Activated CD4-positive, alpha-beta T cell treated with anti-CD3 and anti-CD28 coated beads, Interleukin-10, Interleukin-2, amounts not matched to agents 100 ng/mL and 50 ng/mL, durations not matched to agents 16 hours and 8 hours (primary cell): ENCODE measurements at places on chromosomes 5 and 9.

DNA sequence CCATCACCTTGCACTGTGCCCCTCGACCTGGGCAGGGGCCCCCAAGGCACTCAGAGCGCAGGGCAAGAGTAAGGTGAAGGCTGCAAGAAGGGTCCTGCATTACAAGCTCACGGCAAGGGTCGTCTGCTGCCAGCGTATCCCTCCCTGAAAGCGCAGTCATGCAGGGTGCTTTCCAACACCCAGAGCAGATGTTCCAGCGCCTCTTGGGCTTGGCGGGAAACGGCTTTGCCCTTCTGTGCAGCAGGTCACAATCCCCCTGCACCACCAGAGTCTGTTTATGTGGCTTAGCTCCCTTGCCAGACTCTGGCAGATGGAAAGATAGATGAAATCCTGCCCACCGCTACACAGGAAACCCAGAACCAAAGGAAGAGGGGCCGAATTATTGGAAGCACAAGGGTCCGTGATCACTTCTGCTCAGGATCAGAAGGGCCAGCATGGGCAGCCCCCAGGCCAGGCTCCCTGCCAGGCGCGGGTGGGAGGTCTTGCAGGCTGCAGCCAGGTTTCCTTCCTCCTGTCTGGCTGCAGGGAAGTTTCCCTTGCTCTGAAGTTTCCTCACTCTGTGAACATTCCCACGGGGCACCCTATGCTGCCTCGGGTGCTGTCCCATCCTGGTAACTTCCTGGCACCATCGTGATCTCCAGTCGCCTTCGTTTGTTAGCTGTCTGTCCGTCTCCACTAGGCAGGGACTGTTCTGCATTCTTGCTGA is 132.2 kb downstream of the ZNF354C start:
- DNase-seq, result no peak

GRCh38 chr5:107556575-107556974 is 114.2 kb downstream of the EFNA5 start:
- no peak for DNase-seq

- DNase-seq, result no peak
These were observed 49.3 kb downstream of the PDCD1LG2 start for GRCh38 chr9:5559659-5560058.

DNA sequence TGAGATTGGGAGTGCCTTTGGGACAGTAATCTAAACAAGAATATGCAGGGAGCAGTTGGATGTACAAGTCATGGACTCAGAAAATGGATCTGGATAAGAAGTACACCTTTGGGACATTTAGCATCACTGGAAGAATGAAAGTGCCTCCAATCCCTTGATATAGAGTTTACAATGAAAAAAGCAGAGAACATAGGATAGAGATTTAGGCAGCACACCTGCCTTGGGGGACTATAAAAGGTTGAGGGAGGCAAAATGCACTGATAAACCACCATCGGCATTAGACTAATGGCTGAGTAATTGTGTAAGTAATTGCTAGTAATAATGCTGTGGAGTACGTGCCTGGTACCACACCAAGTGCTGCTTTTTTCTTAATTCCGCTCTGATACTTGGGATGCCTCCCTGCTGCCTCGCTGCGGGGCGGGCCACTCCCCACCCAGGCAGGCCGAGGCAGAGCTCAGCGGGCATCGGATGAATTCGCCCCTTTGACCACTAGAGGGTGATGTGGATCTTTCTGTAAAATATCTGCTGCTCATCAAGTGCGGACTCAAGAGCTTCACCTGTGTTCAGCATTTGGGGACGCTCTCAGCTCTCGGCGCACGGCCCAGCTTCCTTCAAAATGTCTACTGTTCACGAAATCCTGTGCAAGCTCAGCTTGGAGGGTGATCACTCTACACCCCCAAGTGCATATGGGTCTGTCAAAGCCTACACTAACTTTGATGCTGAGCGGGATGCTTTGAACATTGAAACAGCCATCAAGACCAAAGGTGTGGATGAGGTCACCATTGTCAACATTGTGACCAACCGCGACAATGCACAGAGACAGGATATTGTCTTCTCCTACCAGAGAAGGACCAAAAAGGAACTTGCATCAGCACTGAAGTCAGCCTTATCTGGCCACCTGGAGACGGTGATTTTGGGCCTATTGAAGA is 99.9 kb downstream of the ANKRD18B start:
- peak; percentile 81 for DNase-seq

DNA sequence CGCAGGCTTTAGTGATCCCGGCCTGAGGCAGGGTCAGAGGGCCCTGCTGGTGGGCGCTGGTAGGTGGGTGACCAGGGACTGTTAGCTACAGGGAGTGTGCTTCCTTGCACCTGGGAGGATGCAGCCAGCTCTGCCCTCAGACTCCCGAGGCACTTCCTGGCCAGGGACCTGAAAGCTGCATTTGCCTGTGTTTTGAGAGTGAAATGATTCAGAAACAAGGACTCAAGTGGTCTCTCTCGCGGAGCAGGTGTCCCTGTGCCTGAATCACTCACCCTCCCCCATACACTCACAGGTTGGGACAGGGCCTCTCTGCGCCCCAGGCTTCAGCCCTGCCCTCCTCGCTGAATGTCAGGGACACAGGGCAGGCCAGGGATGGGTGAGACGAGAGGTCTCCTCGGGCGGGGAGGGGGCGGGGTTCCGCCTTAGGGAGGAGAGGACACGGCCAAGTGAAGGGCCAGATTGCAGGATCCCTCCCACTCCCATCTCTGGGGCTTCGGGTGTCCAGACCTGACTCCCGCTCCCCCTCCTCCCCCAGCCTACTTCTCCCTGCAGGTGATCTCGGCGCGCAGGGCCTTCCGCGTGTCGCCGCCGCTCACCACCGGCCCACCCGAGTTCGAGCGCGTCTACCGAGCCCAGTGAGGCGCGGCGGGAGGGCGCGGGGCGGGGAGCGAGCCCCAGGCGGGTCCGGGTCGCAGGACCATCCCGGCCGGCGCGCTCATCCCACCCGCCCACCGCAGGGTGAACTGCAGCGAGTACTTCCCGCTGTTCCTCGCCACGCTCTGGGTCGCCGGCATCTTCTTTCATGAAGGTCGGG is 1.5 kb downstream of the LTC4S start:
- no peak for DNase-seq

DNA sequence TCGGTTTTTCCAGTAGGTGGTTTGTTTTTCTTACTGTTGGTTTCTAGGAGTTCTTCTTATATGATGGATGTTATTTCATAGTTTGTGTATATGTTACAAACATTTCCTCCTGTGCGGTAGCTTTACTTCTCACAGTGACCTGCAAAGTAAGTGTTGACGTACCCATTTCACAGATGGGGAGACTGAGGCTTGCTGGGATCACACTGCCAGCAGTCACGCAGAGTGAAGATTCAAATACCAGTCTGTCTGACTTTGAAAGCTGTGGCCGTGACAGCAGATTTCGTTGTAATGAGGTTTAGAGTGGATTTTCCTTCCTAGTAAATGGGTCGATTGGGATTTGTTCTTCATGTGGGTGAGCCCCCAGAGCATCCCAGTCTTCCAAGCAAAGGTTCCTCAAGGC is 13.0 kb downstream of the DBH start:
- no peak for DNase-seq

DNA sequence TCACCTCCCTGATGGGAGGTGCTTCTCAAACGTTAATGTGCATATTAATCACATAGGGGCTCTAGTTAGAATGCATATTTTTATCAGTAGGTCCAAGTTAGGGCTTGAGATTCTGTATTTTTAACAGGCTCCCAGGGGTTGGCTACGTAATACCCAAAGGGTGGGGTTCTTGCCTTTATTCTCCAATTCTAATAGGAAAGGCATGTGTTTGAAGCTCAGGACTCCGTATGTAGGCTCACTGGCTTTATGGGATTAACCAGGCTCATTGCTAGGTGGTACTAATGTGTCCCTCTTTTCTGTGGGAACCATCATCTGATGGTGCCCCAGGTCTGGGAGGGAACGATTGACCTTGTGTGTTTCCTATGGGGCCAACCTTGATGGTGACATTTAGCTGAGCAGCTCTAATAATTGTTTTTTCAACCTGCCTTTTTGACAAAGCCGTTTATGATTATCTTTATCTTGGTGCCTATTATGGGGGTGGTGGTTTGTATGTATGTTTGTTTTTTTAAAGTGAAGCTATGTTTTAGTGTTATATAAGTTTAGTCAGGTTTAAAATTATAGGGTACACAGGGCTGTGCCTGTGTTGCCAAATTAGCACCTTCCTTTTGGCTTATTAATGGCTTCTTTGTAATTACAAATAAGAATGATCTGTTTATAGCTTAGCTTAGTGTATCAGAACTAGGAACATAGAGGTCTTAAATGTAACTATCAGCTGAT is 20.8 kb downstream of the TJP2 start:
- DNase-seq, result no peak

- no peak for DNase-seq
These were observed at the start of gene PAX5 for GRCh38 chr9:37033682-37034304. Gene PAX5 (minus strand): TSS chr9:37034268. CDS start chr9:37034031, 237 bp downstream.
